NCI-H187 (cell line): ENCODE measurements at places on chromosomes 12 and 14.

DNA sequence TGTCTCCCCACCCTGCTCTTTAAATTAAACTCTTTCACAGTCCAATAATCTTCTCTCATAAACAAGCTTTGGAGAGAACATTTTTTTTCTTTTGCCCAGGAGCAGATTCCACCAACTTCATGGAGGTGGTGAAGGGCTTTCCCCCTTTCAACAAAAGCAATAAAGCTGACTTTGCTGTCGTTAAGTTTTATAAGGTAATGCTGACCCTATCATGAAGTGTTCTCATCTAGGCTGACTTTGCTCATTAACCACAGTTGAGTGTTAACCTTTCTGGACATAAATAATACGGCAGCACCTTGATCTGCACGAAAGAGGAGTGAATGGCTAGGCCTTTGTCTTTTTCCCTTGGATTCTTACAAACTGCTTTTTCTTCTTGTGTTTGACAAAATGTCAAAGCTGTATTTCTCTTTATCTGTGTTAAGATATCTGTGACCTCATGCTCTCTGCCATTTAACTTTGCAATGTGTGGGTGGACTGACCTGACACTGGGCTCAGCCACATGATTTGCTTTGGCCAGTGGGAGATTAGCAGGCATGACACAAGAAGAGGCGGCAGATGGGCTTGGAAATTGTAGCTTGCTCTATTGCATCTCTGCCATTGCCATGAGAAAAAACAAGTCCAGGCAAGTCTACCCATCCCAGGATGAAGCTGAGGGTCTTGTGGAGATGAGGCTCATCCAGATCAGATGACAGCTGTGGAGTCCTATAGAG is 470.9 kb upstream of the CCDC196 start:
- peak; percentile 39 for DNase-seq

DNA sequence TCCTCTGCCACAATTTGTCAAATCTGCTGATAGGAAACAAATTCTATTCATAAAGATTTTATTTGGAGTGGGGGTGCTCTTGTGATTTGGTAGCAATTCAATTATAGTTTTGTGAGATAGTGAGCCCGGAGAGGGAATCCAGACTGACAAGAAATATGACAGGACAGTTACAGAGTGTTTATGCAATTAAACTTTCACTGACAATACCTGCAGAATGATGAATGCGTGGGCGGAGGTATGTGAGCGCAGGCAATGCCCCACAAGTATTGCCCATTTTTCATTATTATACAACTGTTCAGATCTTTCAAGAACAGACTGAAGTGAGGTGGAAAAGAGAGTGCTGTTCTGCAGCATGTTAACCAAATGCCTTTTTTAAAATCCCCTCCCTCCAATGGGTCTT is 259.0 kb downstream of the EGLN3 start:
- no peak for DNase-seq

GRCh38 chr14:106845286-106846087 is 1319.1 kb downstream of the TMEM121 start:
- DNase-seq: peak; percentile 49

DNA sequence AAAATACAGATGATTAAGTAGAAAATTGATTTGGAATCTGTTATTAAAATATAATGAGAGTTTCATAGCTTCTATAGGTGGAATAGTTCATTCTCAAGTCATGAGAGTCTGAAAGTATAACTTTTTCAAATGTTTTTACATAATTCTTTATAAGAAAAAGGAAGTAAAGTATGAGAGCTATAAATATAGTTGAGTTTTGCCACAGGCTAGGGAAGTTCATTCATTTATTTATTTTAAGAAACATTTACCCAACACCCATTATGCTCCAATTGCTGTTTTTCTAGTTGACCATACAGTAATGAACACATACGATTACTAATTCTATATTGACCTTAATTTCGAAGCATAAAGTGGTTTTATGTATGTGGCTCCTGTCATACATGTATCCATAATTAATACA is 24.8 kb downstream of the LRRIQ1 start:
- no peak for DNase-seq

DNA sequence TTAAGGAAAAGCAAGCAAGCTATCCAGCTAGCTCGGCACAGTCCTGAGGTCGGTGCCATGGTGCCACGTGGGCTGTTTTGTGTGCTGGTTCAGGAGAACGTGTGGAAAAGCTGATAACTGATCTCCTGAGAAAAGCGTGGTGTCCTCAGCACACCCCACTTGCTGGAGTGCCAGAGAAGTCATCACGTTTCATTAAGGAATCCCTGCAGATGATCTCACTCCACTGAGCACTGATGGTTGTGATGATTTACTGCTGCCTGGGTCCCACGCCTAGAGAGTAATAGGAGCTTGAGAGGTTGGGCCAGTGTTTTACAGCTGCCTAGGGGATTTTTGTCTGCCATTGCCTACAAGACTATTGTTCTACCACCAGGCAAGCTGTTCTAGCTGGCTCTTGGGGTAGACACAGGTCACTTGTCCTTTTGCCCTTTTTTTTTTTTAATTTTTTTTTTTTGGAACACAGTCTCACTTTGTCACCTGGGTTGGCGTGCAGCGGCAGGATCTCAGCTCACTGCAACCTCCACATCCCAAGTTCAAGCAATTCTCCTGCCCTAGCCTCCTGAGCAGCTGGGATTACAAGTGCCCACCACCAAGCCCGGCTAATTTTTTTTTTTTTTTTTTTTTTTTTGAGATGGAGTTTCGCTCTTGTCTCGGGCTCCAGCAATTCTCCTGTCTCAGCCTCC is 42.3 kb upstream of the EVL start:
- peak; percentile 62 for DNase-seq

DNA sequence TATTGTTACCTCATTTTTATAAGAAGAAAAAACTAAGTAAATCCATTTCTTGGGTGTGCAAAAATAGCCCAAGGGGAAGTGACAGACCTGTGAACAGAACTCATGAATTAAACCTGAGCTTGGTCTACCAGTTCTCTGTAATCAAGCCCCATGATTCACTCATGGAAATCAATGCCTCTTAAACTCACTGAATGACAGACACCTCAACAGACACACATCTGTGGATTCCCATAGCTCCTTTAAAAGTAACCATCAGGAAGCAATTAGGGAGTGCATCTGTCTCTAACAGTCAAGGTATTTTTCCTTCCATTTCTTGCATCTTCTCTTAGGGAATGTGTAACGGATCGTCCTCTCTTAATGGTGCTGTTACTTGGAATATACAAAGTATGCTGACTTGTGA is 215.0 kb upstream of the EEA1 start:
- DNase-seq: no peak

DNA sequence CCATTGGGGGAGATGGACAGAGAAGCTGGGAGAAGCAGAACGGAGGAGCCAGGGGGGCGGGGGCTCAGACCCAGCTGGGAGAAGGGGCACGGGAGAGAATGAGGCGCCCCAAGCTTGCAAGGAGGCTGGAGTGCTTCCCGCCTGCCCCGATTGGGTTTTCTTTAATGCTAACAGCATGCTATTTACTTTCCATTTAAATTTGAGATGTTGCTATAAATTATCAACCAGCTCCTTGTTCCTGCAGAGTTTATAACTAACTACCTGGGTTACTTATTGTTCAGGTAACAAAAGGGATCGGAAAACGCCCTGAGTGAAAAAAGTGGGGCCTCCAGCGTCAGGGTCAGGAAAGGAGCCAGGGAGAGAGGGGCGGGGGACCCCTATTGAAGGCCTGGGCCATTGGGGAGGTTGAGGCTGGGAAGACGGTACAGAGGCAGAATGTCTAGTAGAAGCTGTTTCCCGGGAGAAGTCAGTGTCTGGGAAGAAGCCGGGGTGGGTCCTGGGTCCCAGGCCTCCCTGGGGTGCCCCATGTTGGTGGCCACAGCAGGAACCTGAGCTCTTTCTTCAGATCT is 2.5 kb downstream of the HNF1A start:
- DNase-seq: no peak

DNA sequence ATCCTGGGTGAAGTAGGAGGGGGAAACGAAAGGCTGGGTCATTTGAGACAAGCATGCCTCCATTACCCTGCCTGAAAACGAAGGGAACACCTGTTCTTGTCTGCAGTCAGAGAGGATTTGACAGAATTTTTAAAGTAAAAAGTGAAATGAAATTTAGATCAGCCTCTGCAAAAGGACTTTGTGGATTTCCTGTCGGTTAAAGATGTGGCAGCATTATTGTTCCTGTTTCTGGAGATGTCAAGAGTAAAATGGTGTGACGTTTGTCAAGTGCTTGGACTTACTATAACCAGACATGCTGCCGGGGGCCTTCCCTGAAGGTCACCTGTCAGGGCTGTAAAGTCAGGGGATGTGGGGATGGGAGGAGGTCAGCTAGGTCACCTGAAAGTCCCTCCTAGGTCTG is 32.0 kb downstream of the NRXN3 start:
- no peak for DNase-seq

GRCh38 chr12:27999521-27999920 is 27.0 kb upstream of the PTHLH start:
- no peak for DNase-seq
